Glutamatergic neuron (in vitro differentiated cells): ENCODE measurements at places on chromosomes 11 and 22.
A peak's percentile ranks its signal among the peaks of the same experiment; 100 is the strongest.

DNA sequence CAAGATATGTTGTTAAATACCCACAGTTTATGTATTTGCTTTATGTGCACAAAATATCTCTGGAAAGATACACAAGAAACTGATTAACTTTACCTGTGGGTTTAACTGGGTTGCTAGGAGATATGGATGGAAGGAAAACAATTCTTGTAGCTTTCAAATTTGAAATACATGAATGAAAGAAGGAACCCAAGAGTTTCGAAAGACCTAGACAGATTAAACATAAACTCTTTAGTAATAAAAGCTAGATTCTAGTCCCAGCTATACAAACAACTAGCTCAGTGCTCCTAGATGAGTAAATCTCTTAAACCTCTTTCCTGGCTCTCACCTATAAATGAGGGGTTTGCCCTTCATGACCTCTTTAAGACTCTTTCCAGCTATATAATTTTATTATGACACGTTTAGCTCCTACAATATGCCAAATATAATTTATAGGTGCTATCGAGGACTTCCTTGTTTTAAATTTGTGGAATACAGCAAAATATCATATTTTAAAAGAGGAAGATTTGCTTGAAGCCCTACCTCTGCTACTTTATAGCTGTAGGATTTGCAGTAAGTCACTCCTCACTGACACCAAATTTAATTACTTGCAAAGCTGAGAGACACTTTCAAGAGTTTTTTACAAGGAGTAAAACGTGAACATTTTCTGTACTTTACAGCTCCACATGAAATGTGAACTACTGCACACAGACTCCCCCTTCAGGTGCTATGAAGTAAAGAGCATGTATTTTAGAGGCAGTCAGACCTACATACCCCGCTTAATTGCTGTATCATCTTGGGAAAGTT is 50.7 kb downstream of the RRAS2 start:
- DNase-seq, result no peak

DNA sequence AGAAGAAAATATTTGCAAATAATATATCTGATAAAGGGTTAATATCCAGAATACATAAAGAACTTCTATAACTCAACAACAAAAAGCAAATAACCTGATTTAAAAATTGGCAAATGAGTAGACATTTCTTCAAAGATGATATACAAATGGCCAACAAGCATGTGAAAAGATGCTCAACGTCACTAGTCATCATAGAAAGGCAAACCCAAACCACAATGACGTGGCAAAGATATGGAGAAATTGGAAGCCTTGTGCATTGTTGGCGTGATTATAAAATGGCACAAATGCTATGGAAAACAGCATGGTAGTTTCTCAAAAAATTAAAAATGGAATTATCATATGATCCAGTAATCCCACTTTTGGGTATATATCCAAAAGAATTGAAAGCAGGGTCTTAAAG is 466.3 kb downstream of the TBC1D22A start:
- DNase-seq, result no peak

DNA sequence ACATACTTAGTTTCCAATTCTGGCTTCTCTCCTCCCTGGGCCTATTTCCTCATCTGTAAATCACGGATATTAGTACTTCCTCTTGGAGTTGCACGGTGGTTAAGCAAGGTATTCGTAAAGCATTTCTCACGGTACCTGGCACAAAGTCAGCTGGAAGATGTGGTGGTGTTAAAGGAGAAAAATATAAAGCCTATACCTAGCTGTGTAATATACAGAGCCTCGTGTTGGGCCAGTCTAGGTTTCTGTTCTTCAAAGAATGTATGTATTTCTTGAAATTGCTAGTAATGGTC is 47.2 kb downstream of the DBX1 start:
- DNase-seq, result no peak

- DNase-seq, result no peak
Observed at GRCh38 chr22:28237112-28237511, 318.1 kb upstream of the PITPNB start.

DNA sequence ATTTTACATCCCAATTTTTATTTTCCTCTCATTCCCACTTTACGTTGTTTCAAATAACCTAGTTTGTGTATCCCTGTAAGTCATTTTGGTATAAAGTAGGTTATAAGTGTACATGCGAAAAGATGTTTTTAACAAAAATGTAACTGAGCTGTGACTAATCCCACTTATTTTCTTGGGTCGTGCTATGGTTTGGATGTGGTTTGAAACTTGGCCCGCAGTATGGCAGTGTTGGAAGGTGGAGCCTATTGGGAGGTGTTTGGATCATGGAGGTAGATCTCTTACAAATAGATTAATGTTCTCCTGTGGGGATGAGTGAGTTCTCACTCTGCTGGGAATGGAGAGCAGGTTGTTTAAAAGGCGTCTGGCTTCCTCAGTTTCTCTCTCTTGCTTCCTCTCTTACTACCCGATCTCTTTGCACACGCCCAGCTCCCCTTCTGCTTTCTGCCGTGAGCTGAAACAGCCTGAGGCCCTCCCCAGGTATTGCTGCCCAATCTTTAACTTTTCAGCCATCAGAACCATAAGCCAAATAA is 7.2 kb downstream of the RPL27A start:
- DNase-seq, result no peak

DNA sequence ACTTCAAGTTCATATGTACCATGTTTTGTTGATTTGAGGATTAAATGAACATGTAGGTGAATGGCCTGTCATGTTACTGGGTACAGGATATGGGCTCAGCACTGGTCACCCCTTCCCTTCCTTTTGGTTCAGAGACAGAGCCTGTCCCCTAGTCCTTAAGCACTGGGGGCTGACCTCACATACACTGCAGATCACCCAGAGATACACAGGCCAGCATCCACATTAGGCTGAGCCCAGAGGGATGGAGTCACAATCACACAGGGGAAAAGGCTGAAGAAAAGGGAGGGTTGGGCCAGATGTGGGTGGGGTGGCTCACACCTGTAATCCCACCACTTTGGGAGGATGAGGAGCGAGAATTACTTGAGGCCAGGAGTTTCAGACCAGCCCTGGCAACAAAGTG is 62.3 kb downstream of the IGLL5 start:
- DNase-seq, result no peak

DNA sequence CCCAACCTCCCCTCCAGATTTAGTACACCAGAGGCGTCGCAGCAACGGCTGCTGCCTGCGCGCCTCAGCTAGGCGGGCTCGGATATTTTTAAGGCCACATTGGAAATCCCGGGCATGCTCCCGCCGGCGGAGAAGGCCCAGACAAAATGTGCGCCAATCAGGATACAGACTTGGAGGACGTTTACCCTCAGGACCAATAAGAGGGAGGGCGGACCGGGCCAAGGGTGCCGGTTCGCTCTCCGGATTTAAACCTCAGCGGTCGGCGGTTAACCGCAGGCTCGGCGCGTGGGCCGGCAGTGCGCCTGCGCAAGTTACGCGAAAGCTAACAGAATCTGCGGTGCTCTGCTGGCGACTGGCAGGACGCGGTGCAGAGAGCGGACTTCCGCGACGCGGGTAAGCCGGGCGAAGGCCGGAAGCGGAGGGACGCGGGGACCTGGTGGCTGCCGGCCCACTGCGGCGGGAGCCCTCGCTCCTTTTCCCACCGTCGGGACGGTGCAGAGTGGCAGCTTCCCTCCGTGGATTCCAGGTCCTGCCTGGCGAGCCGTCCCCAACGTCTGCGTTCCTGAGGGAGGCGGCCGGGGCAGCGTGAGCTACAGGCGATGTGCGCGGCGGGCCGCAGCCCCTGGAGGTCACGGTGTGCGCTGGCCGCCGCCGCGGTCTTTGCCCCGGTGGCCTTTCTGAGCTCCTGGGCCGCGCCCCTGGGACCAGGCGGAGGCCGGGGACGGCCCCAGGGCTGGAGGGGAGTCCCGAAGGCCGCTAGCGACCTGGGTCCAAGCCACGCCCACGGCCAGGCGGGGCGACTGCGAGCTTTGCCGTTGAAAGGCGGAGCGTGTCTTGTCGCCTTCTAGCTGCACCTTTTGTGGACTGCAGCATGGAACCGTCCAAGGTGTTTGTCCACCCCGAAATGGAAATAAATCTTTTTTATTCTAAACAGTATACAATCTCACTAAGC is at the start of gene HYLS1:
Gene HYLS1 (plus strand): TSS at position 296 of the 952 bp plus-strand sequence. CDS start 11,701 bp downstream, outside the sequence.
- peak; percentile 95 for DNase-seq

DNA sequence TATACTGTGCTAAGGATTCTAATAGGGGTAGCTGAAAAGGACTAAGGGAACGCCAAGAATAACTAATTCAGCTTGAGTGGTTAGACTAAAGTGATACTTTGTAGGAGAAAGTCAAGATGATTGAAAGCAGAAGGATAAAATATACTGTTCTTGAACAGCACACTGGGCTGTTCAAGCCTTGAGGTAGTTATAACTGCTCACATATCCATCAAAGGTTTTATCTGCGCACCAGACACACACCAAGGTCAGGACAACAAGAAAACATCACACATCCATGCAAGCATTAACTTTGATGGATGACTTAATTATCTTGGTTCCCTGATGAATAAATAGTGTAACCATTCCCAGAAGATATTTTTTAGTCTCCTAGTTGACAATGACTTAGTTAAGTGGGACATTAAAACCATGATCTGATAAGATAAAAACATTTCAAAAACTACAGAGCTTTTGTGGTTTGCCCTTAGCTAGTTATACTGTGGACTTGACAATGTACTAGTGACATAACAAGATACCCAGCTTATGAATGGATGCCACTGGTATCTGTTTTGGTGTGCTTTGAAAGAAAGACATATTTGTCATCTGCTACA is 728.9 kb downstream of the JRKL start:
- DNase-seq, result no peak

DNA sequence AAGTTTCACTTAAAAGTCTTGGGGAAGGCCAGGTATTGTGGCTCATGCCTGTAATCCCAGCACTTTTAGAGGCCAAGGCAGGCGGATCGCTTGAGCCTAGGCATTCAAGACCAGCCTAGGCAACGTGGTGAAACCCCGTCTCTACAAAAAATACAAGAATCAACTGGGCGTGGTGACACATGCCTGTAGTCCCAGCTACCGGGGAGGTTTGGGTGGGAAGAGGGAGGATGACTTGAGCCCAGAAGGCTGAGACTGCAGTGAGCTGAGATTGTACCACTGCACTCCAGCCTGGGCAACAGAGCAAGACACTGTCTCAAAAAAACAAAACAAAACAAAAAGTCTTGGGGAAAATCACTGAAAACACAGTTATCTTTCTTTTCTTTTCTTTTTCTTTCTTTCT is 15.4 kb upstream of the XBP1 start:
- no peak for DNase-seq

GRCh38 chr11:109096266-109096665 is 325.7 kb upstream of the C11orf87 start:
- DNase-seq, result no peak

DNA sequence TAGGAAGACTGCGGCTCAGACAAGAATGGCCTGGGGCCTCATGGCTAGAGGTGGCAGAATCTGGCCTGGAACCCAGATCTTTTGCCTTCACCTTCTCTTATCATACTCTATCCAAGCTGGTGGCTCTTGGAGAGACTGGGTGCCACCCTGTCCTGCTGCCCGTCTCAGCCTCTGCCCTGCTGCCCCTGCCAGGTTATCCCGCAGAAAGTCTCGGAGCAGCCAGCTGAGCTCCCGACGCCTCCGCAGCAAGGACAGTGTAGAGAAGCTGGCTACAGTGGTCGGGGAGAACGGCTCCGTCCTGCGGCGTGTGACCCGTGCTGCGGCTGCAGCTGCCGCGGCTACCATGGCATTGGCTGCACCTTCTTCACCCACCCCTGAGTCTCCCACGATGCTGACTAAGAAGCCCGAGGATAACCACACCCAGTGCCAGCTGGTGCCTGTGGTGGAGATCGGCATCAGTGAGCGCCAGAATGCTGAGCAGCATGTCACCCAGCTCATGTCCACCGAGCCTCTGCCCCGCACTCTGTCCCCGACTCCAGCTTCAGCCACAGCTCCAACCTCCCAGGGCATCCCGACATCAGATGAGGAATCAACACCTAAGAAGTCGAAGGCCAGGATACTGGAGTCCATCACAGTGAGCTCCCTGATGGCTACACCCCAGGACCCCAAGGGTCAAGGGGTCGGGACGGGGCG is 5.9 kb downstream of the INCENP start:
- no peak for DNase-seq

DNA sequence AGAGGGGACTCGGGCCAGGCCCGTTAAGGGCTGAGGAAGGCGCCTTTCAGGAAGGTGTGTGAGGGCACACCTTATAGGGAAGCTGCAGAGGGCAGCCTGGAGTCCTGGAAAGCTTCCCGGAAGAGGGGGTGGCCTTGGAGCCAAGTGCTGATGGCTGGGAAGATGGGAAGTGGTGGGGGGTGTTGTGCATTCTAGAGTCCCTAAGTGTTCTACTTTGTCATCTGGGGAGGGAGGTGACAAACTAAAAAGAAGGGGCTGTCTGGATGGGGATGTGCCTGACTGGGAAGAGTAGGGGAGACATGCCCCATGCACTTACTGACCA is 6.8 kb downstream of the ZDHHC8 start:
- DNase-seq, result no peak

GRCh38 chr22:46212195-46212594 is 37.9 kb downstream of the CDPF1 start:
- DNase-seq, result no peak

DNA sequence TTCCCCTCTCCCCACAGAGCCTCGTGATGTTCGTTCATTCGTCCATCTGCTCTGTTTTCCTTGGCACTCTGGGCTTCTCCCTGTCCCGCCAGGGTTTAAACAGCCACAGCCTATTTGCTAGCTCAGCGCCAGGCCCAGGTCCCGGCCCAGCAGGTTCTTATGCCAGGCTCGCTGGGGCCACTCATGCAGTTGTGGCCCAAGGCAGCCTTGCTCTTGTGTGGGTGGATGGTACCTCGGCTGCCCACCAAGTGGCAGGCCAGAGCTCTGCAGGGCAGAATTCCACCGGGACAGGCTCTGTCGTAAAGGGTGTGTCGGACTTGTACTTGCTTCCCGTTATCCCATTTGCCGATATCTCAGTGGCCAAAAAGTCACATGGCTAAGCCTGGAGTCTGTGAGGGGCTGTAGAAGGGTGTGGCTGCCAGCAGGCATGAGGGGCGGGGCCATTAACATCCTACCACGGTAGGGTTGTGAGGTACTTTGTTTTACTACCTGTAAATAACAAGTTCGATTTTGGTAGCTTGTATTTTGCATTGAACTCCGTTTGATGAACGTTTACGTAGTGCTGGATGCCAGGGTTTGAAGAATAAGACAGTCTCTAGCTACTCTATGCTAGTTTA is 7.9 kb downstream of the FAM118A start:
- DNase-seq, result peak; percentile 58

GRCh38 chr11:17471501-17471900 is 5.1 kb downstream of the ABCC8 start:
- DNase-seq, result no peak

DNA sequence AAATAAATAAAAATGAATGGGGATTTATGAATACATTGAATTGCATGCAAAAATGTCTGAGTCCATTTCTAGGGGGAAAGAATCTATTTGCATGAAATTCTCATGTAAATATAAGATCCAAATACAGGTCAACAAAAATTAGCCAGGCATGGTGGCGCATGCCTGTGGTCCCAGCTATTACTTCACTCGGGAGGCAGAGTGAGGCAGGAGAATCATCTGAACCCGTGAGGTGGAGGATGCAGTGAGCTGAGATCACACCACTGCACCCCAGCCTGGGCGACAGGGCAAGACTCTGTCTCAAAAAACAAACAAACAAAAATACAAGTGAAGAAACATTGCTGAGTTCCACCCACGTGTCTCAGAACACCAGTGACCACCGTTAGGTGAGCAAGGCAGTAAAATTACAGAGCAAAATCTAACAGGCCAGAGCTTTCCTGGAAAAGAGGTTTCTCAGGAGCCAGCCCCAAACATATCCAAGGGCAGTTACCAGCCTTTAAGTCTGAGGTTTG is 17.3 kb downstream of the PACSIN2 start:
- DNase-seq, result no peak

GRCh38 chr22:29788339-29789279 is 21.4 kb downstream of the UQCR10 start:
- DNase-seq, result no peak

GRCh38 chr11:14973621-14974514 is 1.7 kb upstream of the CALCA start:
- DNase-seq, result peak; percentile 62

GRCh38 chr11:27188696-27189095 is 148.1 kb downstream of the BBOX1 start:
- DNase-seq, result no peak
